ENCODE measurements at places on chromosomes 2 and 18.

DNA sequence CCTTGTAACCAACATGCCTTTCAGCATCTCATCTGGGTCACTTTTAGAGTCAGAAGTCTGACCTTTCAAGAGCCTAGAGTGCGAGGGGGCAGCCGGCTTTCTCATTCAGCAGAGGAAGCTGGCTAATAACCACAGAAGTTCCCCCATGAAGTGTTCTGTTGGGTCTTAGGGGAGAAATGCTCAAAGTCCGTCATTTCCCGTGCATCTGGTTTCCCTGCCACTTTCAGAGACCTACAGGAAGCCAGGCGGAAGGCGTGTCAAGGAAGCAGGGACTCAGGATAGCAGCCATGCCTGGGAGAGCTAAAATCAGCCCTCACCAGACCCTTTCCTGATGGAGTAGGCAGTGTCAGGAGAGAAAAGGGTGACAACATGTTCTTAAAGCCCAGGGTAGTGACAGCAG lies 301.8 kb upstream of the ID2 start:
- no peak for DNase-seq

GRCh38 chr18:42807887-42808286 lies 307.6 kb downstream of the RIT2 start:
- DNase-seq = no peak

DNA sequence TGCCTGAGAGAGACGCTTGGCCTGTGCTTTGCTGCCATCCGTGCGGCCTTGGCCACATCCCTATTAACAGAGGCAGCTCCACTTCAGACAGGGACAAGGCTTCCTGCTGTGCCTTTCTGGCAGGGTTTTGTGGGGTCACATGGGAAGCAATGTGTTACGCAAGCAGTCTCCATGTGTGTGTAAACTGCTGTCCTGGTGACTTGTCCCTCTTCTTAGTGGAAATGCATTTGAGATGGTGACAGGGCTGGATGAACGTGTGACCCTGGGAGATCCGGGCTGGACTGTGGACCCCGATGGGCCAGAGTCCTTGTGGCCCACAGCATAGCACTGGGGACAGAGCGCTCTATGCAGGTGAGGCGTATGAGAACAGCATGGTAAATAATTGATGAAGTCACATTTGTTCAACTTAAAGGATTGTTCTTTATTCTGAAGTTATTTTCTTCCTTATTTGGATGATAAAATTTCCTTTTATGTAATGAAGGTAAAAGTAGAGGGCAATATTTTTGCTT lies 23.2 kb downstream of the ASB1 start:
- DNase-seq = no peak

- DNase-seq = no peak
These were observed 7.4 kb upstream of the NTSR2 start for GRCh38 chr2:11677136-11678055.

DNA sequence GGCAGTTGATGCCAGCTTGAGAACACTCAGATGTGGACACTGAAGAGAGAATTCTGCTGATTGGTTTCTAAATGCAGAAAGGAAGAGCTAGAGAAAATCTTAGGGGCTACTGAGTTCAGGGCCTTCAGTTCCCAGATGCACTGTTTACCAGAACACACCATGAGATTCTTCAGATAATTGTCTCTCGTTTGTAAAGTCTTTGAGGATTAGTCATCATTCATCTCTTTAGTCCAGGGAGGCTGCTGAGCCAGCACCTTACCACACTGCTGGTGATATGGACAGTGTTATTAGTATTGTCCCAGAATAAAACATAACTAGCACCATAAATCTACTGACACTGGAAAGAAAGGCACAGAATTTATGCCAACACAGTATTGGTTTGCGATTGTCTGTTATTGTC lies 690.8 kb upstream of the CELF4 start:
- DNase-seq = no peak

- DNase-seq = no peak
These were observed 180.8 kb downstream of the KLHL29 start for GRCh38 chr2:23565814-23566213.

GRCh38 chr2:70516596-70516995 lies 37.0 kb downstream of the TGFA start:
- no peak for DNase-seq

DNA sequence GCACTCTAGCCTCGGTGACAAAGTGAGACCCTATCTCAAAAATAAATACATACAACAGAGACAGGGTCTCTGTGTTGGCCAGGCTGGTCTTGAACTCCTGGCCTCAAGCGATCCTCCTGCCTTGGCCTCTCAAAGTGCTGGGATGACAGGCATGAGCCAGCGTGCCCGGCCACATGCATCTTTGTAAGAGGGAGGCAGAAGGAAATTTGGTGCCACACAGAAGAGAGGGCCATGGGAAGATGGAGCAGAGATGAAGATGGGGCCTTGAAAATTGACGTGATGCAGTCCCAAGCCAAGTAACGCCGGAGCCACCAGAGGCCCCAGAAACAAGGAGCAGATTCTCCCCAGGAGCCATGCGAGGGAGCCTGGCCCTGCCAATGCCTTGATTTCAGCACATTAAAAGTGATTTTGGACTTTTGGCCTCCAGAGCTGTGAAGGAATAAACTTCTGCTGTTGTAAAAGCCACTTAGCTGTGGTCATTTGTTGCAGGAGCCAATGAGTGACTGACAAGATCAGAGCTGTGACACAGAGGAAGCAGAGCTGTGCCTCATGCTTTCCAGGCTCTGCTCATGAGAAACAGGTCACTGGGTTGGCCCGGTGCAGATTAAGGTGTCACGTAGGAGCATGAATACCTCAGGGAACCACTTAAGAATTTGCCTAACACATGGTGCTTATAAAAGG lies 2.7 kb upstream of the SLC66A2 start:
- no peak for DNase-seq

DNA sequence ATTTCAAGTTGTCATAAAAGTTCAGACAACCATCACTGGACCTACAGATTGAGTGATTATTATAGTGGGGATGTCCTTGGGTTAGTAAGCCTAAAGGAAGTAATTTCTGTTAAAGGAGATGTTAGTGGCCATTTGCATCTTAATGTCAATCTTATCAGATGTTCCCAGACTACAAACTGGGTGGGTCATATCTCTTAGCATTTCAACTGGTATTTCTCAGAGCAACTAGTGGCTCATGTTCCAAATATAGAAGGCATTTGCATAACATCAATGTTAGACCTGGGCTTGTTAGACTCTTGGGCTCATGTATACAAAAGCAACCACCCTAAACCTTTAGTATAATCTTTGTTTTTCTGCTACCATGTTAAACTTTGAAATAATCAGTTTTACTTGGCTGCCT lies 17.9 kb downstream of the PLEKHA3 start:
- DNase-seq = no peak

- DNase-seq = no peak
These were observed 215.2 kb downstream of the SCG2 start for GRCh38 chr2:223386984-223387383.

DNA sequence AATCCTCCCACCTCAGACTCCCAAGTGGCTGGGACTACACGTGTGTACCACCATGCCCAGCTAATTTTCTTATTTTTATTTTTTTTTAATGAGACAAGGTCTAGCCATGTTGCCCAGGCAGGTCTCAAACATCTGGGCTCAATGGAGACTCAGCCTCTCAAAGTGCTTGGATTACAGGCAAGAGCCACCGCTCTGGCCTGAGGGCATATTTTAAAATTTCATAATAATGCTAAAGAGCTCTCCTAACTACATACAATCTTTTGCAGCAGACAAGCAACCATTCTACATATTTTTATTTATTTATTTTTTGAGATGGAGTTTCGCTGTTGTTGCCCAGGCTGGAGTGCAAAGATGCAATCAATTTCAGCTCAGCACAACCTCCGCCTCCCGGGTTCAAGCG lies 207.0 kb downstream of the RAB3GAP1 start:
- no peak for DNase-seq

DNA sequence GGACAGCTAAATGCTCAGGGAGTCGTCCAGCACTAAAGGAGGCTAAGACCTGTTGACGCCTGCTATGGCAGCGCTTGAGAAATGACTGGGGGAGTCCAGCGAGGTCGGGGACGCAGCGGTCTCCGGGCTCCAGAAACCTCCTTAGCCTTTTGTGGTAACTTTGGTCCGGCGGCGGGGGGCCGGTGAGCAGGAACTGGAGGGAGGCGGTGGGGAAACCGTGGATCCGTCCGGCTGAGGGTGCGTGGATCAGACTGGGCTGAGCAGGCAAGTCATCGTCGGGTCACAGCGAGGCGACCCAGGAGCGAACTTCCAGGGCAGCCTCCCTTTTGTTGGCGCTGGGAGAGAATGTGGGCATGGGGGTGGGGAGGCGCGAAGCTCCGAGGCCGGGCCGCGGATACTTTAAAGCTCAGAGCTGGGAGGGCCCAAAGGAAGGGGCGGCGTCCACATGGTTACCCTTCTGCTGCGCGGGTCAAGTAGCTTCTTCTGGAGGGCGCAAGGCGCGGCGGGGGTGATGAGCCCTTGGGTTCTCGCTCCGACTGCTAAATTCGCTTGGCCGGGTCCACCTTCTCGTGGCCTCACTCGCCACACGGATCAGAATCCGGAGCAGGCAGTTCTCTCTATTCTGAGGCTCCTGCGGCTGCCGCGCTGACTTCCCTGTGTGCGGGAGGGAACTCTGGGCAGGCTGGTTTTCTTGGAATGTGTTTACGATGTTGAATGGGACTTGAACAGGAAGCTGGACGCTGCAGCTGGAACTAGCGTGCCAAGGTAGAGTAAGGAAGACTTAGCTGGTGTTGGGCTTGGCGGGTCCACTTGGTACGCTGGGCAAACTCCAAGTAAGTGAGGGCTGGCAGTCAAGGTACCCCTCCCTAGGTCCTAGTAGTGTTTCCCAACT lies 920 bp downstream of the GULP1 start:
- no peak for DNase-seq

GRCh38 chr2:48009256-48009655 lies 103.0 kb upstream of the FBXO11 start:
- DNase-seq = no peak

GRCh38 chr18:49030692-49031443 lies 80.1 kb upstream of the SMAD7 start:
- DNase-seq = no peak

DNA sequence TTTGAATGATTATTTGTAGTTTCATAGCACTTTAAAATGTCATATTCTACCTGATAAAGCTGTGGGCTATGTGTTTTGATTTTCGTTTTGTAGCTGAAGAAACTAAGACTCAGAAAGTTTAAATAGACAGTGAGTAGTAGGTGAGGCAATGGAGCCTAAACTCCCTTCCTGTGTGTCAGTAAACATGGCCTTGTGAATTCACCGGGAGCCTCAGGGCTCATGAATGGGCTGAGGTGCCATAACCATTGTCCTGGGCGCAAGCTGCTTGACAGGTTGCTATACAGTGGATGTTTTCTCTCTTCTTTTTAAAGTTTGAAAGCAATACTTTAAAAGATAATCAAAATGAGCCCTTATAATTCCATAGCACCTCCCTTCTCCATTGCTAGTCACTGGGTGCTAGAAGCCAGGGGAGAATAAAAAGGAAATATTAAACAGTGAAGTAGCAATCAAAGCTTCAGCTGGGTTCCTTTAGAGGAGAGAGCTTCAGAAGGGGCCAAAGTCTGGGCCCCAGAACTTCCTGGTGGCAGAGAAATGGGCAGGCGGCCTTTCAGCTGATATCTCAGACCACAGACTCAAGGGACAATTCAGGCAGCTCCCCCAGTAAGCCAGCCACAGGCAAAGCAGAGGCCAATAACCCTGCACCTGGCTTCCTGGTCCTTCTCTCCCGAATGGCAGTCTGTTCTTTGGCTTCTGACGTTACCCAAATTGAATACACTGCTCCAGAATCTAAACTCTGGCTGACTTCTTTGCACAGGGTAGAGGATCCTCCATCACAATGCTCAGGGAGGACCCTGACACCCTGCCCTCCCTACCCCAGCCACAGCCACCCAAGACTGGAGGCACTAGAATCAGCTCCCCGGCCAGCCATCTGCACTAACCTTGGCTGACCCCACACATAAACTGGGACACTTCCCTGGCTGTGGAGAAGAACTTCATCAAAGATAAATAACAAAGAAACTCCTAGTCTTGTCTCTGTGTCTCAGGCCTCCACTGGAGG lies 51.8 kb upstream of the NPAS2 start:
- no peak for DNase-seq

- DNase-seq = no peak
These were observed 81.4 kb downstream of the TGOLN2 start for GRCh38 chr2:85246348-85246747.

GRCh38 chr2:233184669-233185068 lies 66.8 kb upstream of the ATG16L1 start:
- no peak for DNase-seq

GRCh38 chr2:126703311-126703710 lies 47.4 kb downstream of the GYPC start:
- DNase-seq = no peak

DNA sequence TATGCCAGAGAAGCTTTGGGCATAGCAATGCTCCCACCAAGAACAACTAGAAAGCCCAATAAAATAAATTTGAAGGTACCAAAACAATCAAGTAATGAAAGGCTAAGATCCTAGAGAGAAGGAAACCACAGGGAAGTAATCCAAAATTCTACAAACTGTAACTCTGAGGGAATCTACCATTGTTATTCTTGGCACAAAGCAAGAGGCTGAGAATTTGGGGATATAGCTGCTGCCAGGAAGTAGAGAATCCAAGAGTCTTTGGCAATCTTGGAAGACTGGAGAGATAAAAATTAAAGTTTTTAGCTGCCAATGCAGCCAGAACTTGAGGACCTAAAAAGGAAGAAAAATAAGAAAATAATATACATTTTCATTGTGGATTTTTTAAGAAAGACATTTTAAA lies 68.5 kb downstream of the PIGN start:
- no peak for DNase-seq
